ENCODE measurements at places on chromosomes 3 and 15. TPM values are rescaled to one million over a fixed set of nuclear protein-coding genes. Genes with fewer than 3 reads are reported as not detected.

DNA sequence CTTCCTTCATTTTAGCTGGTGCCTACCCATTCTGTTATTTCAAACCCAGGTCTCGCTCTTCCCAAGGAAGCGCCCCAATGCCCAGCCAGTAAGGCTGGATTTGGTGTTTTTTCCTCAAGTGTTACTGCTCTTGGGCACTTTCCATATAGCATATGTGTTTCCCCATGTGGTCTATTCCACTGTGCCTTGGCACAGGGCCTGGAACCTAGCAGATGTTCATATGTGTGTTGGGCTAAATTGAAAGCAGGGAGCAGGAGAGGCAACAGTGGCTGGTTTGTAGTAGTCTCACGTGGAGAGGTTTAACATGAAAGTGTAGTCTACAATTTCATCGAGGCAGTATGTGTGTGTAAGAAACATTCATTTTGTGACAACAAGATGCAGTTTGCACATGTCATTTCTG lies 48.2 kb upstream of the TEX264 start:
- DNase-seq, result no peak

DNA sequence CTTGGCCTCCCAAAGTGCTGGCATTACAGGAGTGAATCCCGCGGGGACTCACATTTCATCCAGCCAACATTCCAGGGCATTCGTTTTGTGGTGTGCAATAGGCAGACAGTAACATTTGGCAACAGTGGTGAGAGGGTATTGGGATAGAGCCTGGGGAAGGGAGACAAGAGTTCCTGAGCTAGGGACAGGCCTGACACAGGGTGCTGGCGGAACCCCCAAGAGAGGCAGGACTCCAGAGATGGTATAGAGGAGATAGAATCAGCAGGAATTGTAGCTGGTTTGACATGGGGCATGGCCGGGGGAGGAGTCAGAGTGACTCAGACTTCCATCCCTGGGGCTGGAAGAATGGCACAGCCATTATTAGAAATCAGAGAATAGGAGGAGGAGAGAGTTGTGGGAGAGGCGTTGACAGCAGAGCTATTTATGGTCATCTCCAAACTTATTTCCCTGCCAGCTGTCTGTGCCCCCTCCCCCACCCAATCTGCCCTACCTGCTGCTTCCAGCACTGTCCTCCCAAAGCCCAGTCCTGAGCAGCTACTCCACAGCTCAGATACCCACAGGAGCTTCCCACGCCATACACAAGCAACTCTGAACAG lies 4.4 kb upstream of the IDH2 start:
- no peak for DNase-seq

- no peak for DNase-seq
Measured at GRCh38 chr3:133884054-133884886, 11.4 kb downstream of the RAB6B start.

KNL1 gene
- 0.27 TPM for total RNA-seq

PROS1 gene
- 180 TPM for total RNA-seq

GRCh38 chr15:75123395-75123794 lies 78.3 kb upstream of the C15orf39 start:
- no peak for DNase-seq

GRCh38 chr15:71747128-71748083 lies 62.9 kb upstream of the NR2E3 start:
- DNase-seq, result no peak

ITIH4 gene
- total RNA-seq, result 51.4 TPM

DNA sequence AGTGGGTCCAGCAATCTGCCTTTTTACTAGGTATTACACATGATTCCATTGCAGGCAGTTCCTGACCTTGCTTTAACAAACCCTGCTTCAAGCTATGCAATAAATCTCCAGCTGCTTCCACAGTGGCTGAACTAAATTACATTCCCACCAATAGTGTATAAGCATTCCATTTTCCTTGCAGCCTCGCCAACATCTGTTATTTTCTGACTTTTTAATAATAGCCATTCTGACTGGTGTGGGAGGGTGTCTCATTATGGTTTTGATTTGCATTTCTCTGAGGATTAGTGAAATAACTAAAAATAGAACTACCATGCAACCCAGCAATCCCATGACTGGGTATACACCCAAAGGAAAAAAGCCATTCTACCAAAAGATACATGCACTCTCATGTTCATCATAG lies 36.4 kb upstream of the DNAJC13 start:
- no peak for DNase-seq

GRCh38 chr15:89096664-89097063 lies 8.4 kb downstream of the ABHD2 start:
- no peak for DNase-seq

DNA sequence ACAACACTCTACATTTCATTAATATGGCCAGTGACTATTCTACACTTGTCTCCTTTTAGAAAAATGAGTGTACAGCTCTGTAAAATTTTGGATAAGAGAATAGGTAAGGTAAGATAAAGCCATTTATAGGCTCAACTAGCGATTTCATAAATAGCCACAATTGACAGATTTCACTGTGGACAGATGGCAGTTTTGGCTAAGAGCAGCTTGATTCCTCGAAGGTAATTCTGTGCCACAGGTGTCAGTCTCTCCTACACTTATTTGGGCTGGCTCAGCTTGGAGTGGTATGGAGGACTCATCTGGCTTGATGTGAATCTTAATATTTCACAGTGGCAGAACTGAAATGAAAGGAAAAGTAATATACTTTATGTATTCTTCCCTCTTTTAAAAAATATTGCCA lies 536.7 kb upstream of the TBL1XR1 start:
- DNase-seq, result no peak

LIPC gene
- total RNA-seq, result not detected

DNA sequence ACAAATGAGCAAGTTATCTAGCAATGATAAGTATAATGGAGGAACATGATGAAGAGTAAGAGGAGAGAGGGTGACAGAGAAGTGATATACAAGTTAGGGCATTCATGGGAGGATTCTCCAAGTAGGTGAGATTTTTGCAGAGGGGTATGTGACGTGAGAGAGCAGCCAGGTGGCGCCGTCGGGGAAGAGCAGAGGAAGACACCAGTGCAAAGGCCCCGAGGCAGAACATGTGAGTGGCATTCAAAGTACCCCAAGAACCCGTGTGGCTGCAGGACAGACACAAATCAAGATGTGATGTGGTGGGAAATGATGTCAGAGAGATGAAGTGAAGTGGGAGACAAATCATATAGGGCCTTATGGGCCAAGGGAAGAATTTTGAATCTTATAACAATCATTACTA lies 81.8 kb upstream of the GRM7 start:
- DNase-seq, result no peak

DNA sequence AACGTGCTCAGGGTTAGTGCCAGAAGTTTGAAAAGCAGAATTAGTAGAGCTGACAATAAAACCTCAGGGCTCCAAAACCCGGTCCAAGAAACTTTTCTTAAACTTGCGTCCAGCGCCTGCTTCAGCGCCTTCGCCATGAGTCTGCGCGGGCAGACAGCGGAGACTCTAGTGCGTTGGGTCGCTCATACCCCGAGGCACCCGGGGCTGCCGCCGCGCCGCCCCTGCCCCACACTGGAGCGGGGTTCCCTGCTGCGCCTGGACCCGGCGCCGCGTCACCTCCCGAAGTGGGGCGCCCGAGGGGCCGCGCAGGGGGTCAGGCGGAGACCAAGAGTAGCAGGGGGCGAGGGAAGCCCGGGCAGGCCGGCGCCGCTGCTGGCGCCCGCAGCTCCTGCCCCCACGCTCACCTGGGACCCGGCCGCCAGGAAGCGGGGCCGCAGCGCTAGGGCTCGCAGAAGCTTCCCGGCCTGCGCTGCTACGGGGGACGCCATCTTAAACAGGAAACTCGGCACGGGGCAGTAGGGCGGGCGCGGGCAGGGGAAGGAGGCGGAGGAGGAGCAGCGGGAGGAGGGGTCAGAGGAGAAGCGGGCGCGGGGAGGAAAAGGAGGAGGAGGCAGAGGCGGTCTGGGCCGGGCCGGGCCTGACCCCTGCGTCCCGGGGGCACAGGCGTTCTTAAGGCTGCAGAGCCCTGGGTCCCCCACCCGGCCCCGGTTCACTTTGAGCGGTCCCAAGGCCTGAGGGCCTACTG lies at the start of gene SUCLG2:
TSS of gene SUCLG2 (minus strand) at position 514 of the 745 bp plus-strand sequence. CDS start at position 488, 26 bp downstream.
- DNase-seq, result peak; percentile 86

TM4SF1 gene
- total RNA-seq, result 342 TPM

- DNase-seq, result no peak
Measured at GRCh38 chr15:41301587-41301986, 30.8 kb downstream of the OIP5 start.

DNA sequence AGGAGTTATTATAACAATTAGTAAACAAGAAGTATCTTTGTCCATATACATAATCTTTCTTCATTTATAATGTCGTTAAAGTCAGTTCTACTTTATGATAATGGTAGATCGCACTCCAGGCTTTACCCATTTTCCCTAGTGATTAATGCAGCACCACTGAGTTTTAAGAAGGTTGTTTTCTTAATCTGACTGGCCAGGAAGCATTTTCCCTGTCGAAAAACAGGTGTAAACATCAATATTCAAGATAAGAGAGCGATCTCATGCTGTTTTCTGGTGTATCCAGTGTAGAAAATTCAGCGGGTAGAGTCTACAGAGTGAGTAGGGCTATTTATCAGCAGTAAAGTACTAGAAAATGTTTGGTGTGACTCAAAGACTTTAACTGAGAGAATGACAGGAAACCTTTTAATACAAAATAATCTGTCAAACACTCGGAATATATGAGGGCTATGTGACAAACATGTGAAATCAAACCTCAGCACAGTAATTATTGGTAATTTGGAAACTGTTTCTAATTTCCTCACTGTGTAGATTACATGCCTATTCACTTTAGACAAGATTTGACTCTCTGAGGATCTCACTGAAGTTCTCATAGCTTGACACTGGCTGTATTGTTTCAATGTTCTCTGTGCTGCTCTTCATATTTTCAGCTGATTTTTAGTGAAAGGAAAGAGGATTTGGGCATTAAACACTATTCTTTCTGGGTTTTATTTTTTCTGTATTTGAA lies 1013.2 kb downstream of the VGLL3 start:
- no peak for DNase-seq

OXTR gene
- 55.1 TPM for total RNA-seq

- no peak for DNase-seq
Measured at GRCh38 chr3:81544385-81544784, 217.1 kb downstream of the GBE1 start.

MEIS2 gene
- 46.4 TPM for total RNA-seq

DNA sequence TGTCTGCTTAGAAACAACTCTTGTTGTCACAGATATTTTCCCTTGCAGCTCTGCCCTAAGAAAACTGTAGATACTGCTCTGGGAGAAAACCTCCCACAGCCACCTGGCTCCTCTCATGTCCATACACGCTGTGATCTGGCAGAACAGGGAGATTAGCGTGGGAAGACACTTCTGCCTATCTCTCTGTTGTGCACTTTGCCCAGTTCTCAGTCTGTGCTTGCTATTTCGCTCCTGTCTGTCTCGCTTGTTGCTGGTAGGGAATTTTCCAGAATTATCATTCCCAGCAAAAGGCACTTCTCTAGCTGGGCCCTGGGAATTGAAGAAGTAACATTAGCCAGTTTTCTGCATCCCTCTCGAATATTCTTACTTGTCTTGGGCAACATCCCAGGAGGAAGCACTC lies 8.1 kb upstream of the GATM start:
- no peak for DNase-seq

DNA sequence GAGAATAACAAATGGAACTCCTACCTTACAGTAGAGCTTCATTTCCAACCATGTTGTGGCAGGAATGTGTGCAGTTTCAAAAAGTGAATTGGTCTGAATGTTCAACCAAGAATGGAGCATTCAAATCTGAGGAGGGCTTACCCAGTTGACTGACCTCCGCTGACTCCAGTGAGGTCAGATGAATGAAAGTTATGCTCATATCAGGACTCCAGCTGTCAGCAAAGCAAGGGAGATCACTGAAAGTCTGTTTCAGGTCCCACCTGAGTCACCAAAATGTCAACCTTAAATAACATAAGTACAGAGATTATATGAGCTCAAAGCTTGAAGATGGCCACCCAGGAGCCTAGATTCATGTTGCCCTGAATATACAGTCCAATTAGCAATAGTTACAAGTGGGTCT lies 473.5 kb downstream of the RBMS3 start:
- DNase-seq, result no peak

ALDH1L1 gene
- total RNA-seq, result 62.5 TPM

DNA sequence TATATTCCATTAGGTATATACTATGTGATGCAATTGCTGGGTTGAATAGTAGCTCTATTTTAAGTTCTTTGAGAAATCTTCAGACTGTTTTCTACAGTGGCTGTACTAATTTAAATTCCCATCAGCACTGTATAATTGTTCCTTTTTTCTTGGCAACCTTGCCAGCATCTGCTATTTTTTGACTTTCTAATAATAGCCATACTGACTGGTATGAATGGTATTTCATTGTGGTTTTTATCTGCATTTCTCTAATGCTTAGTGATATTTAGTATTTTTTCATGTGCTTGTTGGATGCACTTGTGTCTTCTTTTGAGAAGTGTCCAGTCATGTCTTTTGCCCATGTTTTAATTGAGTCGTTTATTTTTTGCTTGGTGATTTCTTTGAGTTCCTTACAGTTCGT lies 145.1 kb upstream of the PLSCR5 start:
- DNase-seq, result no peak

PAQR9 gene
- 0.21 TPM for total RNA-seq

- DNase-seq, result no peak
Measured at GRCh38 chr3:130709671-130710070, 37.0 kb downstream of the PIK3R4 start.

DNA sequence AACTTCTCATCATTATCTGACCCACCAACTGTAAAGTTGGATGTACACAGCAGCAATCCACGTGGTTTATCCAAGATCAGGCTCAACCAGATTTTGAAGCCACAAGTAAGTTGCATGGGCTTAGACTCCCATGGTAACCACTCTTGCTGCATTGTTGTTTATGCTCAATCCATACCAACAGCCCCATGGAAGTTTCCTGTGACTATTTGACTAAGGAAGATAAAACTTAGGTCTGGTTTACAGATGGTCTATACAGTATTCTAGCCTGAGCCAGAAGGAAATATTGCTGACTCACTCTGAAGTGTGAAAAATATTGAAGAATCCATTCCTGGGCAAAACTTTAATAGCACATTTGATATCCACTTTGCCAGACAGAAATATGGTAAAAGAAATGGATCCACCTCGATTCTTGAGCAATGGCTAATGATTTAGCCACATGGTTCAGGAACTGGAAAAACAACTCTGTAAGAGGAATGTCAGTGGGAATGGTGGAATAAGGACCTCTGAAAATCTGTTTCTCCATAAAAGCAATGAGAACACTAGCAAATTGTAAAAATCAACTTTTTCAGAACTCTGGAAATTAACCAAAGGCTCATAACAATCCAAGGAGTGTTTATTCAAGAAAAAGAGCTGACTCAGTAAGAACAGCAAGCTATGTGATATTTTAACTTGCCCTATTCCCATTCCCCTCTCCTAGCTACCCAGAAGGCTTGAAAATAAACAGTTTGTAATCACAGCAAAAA lies 162.9 kb upstream of the STT3B start:
- no peak for DNase-seq

DNA sequence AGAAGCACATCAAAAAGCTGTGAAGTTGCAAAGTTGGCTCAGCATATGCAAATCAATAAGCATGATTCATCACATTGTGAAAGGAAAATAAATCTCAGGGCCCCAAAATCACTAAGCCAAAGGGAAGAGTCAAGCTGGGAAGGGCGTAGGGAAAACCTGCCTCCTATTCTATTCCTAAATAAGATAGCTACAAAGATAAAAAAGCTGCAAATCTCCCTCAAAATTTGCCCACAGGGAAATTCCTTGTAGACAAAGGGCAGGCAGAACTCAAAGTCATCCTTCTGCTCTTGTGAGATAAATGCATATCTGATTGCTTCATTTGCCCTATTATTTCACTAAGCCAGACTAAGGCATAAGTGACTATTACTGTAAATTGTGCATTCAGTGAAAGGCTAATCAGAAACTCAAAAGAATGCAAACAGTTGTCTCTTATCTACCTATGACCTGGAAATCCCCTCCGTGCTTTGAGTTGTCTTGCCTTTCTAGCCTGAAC lies 30.5 kb upstream of the CCNL1 start:
- no peak for DNase-seq

MASP1 gene
- 2.6 TPM for total RNA-seq
